Left hindlimb (tissue), 1 donor: ENCODE measurements at places on chromosomes 16 and 17.

GRCh38 chr16:16025214-16025968 lies 76.0 kb downstream of the ABCC1 start:
- no peak for DNase-seq

DNA sequence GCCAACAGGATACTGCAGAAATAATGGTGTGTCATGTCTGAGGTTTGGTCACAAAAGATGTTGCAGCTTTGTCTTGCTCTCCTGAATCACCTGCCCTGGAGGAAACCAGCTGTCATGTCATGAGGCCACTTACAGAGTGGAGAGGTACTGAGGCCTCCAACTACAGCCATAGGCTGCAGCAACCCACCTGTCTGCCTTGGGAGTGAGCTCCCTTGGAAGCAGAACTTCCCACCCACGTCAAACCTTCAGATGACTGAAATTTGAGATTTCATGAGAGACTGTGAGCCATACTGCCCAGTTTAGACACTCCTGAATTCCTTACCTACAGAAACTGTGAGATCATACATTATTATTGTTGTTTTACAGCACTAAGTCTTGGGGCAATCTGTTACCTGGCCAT lies 475.9 kb downstream of the HS3ST3B1 start:
- no peak for DNase-seq

DNA sequence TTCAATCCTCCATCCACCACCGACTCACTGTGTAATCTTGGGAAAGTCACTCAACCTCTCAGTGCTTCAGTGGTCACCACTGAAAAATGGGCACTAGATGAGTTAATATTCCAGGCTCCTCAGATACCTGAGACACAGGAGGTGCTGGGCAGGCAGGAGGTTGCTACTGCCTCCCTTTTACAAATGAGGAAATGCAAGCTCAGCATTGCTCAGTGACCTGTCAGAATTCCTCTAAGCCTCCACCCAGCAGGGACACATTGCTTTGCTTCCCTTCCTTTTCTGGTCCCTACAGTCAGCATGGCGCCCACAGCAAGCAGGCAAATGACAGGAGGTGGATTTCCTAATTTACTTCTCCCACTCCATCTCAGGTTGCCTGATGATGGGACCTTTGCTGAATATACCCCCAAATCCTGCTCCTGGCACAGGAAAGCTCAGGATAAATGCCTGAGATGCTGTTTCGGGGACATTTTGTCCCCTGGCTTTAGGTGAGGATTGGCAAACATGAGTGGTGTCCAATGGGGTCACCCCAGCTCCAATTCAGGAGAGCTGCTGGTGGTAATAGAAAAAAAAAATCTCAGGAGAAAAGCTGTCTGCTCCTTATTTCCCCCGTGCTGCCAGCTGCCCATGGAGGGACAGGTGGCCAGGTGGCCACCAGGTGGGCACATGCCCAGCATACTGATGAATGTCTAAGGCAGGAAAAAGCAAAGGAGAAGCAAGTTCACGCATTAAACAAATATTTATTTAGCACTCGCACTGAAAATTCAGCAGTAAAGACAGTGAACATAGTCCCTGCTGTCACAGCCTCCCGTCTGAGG lies 5.0 kb upstream of the KRT13 start:
- DNase-seq: no peak

- no peak for DNase-seq
These were observed 23.9 kb upstream of the AATK start for GRCh38 chr17:81189670-81190530.

DNA sequence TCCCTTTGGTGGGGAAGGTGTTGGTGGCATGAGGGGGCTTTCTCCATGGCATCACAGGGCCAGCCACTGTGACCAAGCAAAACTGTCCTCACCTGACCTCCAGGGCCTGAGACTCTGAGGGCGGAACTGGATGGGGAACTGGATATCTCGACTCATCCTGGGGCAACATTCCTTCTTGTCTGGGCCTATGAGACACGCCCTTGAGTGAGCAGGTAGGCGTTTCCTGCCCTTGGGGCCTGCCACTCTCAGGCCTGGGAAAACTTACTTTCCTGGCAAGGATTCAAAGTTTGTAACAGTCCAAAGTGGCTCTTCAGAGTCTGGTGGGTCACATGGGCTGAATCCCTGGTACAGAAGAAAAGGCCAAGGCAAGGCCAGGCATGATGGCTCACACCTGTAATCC lies 9.6 kb downstream of the MT1X start:
- DNase-seq: no peak

DNA sequence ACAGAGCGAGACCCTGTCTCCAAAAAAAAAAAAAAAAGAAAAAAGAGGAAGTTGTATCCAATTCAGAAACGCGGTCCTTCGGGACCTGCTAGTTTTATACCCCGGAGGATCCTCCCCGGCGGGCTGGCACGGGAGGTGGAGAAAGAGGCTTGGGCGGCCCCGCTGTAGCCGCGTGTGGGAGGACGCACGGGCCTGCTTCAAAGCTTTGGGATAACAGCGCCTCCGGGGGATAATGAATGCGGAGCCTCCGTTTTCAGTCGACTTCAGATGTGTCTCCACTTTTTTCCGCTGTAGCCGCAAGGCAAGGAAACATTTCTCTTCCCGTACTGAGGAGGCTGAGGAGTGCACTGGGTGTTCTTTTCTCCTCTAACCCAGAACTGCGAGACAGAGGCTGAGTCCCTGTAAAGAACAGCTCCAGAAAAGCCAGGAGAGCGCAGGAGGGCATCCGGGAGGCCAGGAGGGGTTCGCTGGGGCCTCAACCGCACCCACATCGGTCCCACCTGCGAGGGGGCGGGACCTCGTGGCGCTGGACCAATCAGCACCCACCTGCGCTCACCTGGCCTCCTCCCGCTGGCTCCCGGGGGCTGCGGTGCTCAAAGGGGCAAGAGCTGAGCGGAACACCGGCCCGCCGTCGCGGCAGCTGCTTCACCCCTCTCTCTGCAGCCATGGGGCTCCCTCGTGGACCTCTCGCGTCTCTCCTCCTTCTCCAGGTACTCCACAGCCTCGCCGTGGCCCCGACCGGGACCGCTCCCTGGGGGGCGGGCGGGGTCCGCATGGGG lies at the start of gene CDH3:
Gene CDH3 (plus strand): TSS at position 596 of the 779 bp plus-strand sequence. CDS start 70 bp downstream, at position 666.
- DNase-seq: no peak

- no peak for DNase-seq
These were observed 558 bp downstream of the HSD3B7 start for GRCh38 chr16:30985401-30986128.

- DNase-seq: no peak
These were observed 895 bp downstream of the BRD7 start for GRCh38 chr16:50367777-50368409.

GRCh38 chr17:51857052-51857597 lies 301.4 kb downstream of the CA10 start:
- DNase-seq: no peak

GRCh38 chr17:75428543-75429469 lies 23.3 kb upstream of the GRB2 start:
- DNase-seq: peak; percentile 71

DNA sequence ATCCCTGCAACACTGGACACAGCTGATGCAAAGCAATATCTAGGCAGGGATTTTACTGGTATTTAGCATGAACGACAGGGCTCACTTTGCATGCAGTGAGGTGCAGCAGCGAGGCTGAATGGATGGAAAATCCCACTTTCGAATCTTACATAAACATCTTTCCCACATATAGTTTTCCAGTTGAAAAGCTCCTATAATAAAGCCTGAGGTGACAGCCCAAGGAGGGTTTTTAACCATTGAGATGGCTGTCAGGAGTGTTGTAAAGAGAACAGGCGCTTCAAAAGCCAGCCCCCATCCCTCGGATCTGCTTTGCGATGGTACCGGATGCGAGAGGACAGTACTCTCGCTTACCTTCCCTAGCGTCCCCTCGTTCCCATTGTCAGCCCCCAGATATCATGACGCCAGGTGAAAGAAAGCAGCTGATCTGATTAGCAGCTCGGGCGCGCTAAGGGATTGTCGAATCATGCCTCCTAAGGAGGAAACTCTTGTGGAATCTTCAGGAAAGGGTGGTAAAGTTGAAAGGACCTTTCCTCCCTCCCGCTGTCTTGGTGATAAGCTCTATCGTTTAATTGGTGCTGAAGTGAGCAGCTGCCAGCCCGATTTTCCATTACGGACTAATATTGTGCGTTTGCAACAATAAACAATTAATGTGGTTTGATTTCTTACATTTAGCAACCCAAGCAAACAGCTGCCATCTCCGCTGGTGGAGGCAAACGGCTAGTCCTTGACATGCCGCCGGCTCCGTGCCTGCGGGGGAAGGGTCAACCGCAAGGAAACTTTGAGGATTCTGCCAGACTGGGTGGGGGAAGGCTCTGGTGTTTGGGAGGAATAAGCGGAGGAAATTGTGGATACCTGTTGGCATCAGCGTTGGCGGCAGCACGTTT lies 1.8 kb downstream of the CDH8 start:
- DNase-seq: no peak

DNA sequence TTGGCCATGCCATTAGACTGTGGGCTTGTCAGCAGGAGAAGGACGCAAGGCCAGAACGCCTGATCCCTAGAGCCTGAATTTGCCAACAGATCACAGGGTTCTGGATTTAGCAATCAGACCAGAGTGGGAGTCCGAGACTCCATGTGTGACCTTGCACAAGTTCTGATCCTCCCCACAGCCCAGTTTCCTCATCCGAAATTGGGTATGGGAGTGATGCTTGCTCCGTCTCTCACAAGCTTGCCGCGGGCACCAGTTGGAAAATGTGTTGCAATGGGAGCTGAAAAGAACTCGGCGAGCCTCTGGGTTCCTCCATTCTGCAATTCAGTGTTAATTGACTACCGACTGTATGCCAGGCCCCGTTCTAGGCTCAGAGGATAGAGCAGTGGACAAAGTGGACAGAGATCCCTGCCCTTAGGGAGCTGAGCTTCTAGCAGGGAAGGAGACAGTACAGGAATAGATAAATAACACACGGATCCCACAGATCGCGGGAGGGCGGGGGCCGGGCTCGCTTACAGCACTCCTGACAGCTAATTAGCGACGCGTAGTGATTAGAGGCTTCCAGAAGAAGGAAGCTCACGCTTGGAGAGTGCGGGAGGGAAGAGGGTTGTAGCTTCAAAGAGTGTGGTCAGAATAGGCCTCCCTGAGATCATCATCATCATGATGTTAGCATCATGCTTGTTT lies 150.4 kb upstream of the CIBAR2 start:
- no peak for DNase-seq

DNA sequence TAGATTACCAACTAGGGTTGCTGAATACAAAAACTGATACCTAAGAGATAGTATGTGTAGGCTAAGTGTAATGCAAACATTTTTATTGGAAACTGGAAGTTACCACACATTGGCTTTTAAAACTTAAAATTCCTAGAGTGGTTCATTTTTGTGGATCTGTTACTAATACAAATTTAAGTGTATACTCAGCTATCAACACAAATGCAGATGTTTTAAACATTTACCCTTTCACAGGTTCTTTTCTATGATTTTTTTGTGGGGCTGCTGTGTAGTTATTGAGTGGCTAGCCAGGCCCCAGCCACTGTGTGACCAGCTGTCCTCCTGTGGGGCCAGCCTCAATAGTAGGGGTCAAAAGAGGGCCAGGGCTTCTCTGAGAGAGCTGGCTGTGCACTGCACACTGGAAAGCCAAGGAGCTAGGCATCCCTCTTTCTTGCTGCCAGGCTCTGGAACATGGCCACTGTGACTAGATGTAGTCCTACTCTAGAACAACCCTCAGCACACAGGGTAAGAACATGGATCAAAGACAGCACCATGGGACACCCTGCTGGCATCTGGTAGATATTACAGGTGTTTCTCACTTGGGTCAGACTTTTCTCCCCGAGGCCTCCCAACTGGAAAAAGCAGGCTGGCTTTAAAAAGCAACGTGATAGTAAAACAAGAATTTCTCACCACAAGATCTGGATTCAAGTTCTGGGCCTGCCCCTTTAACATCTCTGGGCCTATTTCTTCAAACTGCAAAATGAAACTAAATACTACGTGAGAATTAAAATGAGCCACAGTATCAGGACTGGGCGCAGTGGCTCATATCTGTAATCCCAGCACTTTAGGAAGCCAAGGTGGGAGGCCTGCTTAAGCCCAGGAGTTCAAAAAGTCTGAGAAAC lies 7.3 kb upstream of the VEZF1 start:
- DNase-seq: peak; percentile 80

DNA sequence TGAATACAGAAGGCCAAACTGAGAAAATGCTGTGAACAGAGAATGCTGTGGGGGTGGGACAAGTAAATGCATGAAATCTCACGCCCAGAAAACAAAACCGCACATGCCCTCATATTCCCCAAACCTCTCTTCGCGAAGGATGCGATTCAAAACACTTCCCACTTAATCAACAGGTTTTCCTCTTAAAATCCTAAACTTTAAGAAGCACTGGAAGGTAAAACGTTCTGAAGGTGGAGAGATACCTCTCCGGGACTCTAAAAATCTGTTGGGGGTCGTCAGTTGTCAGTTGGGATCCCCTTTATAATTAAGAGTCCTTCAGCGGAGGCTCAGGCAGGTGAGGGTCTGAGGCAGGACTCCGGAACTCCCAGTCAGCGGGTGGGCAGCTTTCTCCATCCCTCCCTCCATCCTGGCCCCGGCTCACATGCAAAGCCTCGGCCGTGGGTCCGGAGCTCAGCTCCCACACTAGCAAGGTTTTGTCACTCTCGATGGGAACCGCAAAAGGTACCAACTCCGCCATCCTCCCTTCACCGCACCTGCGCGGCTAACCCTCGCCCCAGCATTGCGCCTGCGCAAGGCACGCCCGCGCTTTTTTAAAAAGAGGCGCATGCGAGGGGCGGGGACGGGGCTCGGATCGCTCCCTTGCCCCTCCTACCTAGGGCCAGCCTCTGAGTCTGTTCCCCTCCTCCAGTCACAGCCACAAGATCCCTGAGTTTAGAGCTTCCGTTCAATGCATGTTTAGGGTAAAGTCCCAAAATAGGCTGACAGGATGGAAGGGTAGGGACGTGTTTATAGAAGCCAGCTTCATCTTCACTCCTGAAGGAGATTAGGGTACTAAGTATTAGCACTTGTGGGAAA lies at the start of gene RDM1:
Gene RDM1 (minus strand): TSS at position 563 of the 855 bp plus-strand sequence. CDS start 46 bp downstream, at position 517.
- DNase-seq: peak; percentile 84
